ENCODE measurements at places on chromosomes 7 and 10. TPM values are rescaled to one million over a fixed set of nuclear protein-coding genes. Genes with fewer than 3 reads are reported as not detected.

Gene LRRTM3
- not detected for total RNA-seq

Gene GHRHR
- total RNA-seq, result not detected

Gene MPP7
- total RNA-seq, result 54.8 TPM

Gene CCDC71L
- total RNA-seq, result 3.0 TPM

Gene SDK1
- total RNA-seq, result 7.2 TPM

Gene NAMPT
- total RNA-seq, result 109 TPM

GRCh38 chr10:37632641-37633040 lies 224.8 kb downstream of the ZNF248 start:
- DNase-seq, result no peak

GRCh38 chr7:55335786-55336185 lies 29.4 kb upstream of the LANCL2 start:
- DNase-seq, result no peak

GRCh38 chr10:97456034-97456685 lies 10.2 kb downstream of the ZDHHC16 start:
- DNase-seq, result no peak

GRCh38 chr7:104653825-104654401 lies 325.5 kb downstream of the LHFPL3 start:
- DNase-seq, result no peak

DNA sequence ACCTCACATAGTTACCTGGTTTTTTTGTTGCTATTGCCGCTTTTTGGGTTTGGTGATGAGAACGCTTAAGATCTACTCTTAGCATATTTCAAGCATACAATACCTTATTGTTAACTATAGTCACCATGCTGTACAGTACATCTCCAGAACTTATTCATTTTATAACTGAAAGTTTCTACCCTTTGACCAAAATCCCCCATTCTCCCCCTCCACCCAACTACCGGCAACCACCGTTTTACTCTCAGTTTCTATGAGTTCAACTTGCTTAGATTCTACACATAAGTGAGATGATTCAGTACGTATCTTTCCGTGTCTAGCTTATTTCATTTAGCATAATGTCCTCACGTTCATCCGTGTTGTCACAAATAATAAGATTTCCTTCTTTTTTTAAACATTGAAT lies 86.7 kb upstream of the IL6 start:
- no peak for DNase-seq

- no peak for DNase-seq
Measured at GRCh38 chr10:114806562-114807391, 14.8 kb upstream of the FHIP2A start.

DNA sequence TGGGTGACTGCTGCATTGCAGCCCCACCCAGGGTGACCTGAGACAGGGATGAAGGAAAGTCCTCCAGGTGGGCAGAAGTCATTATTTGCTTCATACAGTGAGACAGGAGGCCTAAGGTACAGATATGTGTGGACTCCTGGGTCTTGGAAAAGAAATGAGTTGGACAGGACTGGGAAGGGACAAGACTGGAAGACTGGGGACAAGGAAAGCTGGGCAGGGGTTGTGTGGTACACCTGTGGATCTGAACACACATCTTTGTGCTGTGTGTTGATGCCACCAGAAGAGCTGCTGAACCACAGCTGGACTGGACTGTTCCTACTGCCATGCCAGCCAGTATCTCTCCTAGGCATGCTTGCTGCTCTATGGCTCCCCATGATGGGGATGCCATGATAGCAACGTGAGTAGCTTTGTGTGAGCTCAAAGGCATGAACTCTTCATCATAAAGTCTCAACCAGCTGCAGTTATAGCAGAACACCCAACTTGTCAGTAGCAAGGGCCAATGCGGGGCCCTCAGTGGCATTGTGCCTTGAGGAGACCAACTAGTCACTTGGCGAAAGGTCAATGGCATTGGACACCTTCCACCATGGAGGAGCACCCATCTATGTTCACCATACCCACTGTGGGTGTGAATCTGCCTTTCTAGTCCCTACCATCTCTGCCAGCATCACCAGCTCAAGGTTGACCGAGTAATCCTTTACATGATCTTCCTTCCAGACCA lies 76.0 kb upstream of the GRB10 start:
- DNase-seq, result no peak

DNA sequence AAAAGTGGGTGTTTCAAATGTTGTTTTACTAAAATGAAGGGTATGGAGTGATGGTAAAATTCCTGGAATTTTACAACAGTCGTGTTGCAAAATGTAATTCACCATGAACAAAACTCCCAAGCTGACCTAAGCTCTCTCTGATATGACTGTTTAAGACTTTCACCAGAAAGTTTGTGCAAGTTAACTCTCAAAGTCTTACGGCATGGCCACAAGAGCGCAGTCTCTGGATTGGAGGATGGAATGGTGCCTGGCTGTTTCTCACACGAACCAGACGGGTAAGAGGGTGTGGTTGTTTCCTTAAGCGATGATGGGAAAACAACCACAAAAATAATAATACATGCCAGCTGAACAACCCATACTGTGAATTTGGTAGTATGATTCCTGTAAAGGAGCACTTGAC lies 662.5 kb downstream of the KCNMA1 start:
- no peak for DNase-seq

GRCh38 chr10:17375936-17376584 lies 78.3 kb downstream of the ST8SIA6 start:
- no peak for DNase-seq

GRCh38 chr10:21519397-21519933 lies 6.0 kb downstream of the SKIDA1 start:
- no peak for DNase-seq

Measured in lower leg skin (tissue), 4 donors.